ENCODE measurements at places on chromosomes 2 and 18. TPM values are rescaled to one million over a fixed set of nuclear protein-coding genes. Genes with fewer than 3 reads are reported as not detected.

DNA sequence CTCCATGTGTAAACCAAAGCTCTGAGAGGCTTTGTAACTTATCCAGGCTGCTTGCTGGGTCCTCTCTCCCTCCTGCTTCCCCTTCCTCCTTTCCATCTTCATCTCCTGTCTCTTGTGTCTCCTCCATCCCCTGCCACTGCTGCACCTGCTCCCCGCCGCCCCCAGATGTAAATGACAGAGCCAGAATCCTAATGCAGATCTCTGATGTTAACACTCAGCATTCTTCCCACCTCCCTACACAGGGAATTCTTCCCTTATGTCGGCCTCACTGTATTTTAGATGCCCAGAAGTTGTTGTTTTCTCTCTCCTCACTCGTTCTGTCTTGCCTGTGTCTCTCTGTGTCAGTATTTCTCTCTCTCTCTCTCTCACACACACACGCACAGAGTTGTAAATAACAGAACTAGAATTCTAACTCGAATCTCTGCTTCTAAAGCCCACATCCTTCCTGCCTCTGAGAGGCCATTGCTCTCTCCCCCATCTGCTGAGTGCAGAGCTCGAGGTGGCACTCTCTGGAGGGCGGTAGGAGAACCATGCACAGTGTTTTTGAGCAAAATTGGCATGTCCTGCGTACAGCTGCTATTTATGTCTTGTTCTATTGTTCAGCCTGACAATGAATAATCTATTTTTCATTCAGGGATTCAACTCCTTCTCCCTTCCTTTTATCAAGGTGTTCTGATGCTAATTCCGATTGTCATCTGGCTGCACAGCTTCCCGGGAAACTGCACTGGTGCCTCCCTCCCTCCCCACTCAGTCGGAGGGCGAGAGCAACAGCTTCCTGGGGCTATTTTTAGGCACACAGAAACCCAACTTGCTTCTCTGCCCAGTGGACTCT, 219.9 kb downstream of the SH3RF3 start:
- no peak for DNase-seq

DNA sequence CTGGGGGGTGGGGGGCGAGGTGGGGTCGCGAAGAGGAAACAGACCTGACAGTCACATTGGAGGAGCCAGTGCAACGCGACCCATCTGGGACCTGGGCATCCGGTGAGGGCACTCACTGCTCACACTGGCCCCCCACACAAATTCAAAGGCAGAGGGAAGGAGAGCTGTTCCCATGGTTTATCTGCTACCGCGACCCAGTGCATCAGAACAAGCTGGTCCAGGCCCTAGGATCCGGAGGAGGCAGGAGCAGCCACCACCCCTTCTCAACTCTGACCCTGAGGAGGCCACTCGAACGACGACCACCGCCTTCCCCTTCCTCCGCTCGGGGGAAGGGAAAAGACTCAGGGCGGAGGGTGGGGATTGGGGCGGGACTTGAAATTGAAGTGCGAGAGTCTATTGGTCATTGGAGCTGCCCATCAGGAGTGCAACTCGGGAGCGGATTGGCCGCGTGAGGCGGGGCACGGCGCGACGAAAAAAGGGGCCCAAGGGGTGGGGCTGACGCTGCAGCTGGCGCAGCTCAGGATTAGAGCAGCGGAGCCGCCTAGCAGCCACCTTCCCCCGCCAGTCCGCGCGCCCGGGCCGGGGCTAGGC, at the start of gene CDK5R2:
Gene CDK5R2 (plus strand): TSS at position 526 of the 591 bp plus-strand sequence. CDS start 155 bp downstream, outside the sequence.
- peak; percentile 81 for DNase-seq

- DNase-seq: no peak
Measured at GRCh38 chr2:127901339-127902056, 15.7 kb upstream of the AMMECR1L start.

DNA sequence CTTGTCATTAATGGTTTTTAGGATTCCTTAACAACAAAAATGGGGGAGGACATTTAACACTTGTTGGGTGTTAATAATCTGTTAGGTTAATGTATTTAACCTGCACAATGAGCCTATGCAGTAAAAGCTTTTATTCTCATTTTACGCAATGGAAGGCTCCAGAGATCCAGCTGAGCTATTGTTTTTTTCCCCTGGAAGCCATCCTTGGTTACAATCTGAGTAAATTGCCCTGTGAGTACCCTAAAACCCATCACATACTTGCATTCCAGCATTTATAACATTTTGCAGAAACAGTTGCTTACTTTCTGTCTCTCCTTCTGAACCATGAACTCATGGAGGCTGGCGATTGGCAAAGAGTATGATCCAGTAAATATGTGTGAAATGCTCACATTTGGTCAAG, 30.2 kb upstream of the DOCK10 start:
- no peak for DNase-seq

DNA sequence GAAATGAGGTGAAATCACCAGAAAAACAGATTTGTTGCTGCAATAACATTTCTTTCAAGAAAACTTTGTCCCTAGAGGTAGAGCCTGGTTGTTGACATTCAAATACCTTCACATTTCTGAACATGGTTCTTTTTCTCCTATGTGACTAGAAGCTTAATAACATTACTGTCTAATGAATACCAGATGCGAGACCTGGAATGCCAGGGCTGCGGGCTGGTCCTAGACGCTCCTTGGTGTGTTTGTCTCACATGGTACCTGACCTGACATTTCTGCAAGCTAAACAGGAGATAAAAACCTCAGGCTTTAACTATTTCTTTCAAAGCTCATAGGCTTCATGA, 38.5 kb downstream of the ACKR3 start:
- DNase-seq: no peak

- DNase-seq: no peak
Measured at GRCh38 chr2:60742419-60742818, 13.6 kb upstream of the PAPOLG start.

DNA sequence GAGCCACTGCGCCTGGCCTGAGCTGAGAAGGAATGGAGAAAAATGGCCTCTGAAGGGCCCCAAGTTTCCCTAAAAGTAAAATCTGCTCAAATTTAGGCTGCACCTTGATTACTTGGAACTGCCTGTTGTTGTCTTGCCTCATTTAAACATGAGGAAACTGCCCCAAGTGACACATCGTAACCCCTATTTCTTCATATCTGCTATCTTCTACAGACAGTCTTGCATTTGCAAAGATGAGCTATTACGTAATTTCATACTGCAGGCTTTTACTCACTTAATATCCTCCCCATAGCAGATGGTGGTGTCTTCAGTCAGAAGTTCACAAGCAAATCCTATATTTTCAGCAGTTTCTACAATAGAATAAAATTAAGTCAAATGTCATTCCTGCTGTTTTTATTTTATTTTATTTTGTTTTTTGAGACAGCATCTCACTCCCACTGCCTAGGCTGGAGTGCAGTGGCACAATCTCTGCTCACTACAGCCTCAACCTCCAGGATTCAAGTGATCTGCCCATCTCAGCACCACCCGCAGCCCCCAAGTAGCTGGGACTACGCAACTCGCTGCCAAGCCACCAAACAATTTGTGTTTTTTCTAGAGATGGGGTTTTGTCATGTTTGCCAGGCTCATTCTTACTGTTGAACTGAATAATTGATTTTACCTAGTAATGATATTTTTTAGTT, 45.3 kb upstream of the NARS1 start:
- no peak for DNase-seq

- DNase-seq: no peak
Measured at GRCh38 chr2:76861708-76862107, 660.5 kb downstream of the LRRTM4 start.

GRCh38 chr18:76662626-76663025, 159.7 kb upstream of the ZNF236 start:
- DNase-seq: no peak

DNA sequence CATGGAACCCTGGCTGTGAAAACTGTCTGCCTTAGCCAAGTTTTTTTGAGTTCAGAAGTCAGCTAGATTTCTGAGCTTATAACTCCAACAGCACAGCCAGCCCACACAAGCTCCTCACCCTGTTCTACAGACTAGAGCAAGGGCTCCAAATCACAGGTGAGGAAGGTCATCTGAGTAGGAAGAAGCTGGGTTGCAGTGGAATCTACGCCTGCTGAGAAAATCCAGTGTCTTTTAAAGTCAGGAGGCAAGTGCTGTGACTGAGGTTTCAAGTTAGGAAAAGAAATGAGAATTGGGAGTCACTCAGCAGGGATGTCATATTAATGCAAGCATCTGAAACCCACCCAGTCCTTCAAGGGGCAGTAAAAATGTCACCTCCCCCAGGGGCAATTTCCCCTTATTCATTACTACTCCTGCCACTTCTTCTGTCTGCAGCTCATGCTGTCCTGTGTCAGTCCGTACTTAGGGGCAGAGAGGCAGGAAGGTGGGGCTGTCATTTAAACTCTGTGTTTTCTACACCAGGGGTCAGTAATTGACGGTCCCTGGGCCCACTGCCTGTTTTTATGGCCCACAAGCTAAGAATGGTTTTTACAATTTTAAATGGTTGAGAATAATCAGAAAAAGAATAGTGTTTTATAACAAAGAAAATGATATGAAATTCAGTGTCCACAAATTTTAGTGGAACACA, 551.1 kb downstream of the BCL11A start:
- no peak for DNase-seq

GRCh38 chr2:240947607-240948006, 41.5 kb downstream of the CROCC2 start:
- no peak for DNase-seq

- DNase-seq: no peak
Measured at GRCh38 chr2:167293172-167293781, 405.0 kb downstream of the XIRP2 start.

- no peak for DNase-seq
Measured at GRCh38 chr2:161384864-161385263, 31.2 kb upstream of the TBR1 start.

DNA sequence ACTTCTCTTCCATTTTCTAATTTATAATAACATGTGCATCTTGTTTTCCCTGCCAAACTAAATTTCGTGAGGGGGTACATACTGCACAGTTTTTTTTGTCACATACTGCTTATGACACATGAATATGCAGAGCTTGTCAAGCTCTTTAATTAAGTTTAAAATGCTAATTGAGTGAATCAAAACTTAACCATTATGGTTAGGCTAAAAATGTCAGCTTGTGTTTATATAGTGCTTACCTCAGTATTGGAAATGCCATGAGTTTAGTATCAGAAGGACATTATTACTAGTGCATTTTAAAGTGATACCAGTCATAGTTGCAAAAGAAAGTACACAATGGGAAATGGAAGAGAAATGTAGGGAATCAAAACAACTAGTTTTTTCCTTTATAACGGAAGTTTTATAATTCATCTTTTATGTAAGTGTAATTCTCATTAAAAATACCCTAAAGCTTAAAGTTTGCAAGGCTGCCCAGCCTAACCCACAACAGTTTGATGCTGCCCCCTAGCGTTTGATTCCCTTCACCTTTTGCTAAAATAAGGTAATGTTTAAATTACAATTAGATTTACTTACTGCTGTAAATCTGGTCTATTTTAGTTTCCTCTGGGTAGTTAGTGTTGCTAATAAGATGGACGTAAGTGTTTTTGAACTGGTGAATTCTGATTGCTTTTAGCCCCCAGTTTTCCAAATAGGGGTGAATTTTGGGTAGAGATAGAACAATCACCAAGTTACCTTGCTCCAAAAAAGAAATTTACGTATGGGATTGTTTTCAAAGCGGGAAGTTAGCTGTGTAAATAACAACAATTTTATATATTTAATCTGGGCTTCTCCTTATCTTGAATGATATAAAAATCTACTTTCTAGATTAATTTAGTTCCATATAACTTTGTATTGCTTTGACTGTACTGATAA, 3.2 kb downstream of the SLC39A10 start:
- DNase-seq: peak; percentile 82

EDAR gene
- total RNA-seq: not detected

STPG4 gene
- total RNA-seq: 0.29 TPM

ZNF396 gene
- 0.52 TPM for total RNA-seq

GDF7 gene
- not detected for total RNA-seq

CFAP65 gene
- not detected for total RNA-seq

SIX2 gene
- total RNA-seq: not detected

RGPD8 gene
- 19.5 TPM for total RNA-seq
